Psoas muscle (tissue), 8 donors: ENCODE measurements at places on chromosomes 12 and 14. TPM values are rescaled to one million over a fixed set of nuclear protein-coding genes. Genes with fewer than 3 reads are reported as not detected.

PIK3C2G gene
- total RNA-seq, result not detected

GRCh38 chr14:38389681-38390080, 133.8 kb upstream of the CLEC14A start:
- H3K4me1 ChIP-seq, result no peaks in the 10 kb centered on the region
- DNase-seq, result no peak
- no peak overlapping the region for H3K4me3 ChIP-seq
- H3K36me3 ChIP-seq, result no peaks in the 10 kb centered on the region

GRCh38 chr12:47686645-47687240, 19.1 kb downstream of the RPAP3 start:
- no peaks in the 10 kb centered on the region for H3K27me3 ChIP-seq
- no peaks in the 10 kb centered on the region for H3K4me1 ChIP-seq
- no peaks in the 10 kb centered on the region for H3K36me3 ChIP-seq
- no peak overlapping the region for H3K27ac ChIP-seq
- no peak for DNase-seq

DNA sequence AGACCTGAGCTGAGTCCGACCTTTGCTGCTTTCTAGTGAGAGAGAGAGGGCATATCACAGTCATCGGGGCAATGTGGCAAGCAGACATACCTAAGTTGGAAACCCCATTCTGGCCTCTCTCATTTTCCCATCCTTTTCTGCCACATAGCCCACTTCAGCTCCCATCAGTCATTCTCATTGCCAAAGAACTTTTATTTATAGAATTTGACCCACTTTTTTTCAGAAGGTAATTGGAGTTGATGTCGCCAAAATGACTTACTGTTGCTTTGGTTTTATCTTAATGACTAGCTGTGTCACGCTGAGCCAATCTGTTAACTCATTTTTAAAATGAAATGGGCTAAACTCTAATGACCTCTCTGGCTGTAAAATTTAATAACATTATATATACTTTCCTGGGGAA, 63.9 kb upstream of the RMST start:
- DNase-seq, result no peak
- H3K27me3 ChIP-seq, result no peaks in the 10 kb centered on the region
- no peaks in the 10 kb centered on the region for H3K36me3 ChIP-seq
- no peaks in the 10 kb centered on the region for H3K4me1 ChIP-seq
- H3K27ac ChIP-seq, result no peak overlapping the region
- no peak overlapping the region for H3K4me3 ChIP-seq

GRCh38 chr14:50318031-50318626, 6.0 kb downstream of the DMAC2L start:
- no peaks in the 10 kb centered on the region for H3K27me3 ChIP-seq
- peaks cover 18% of the 10 kb centered on the region for H3K36me3 ChIP-seq
- H3K4me3 ChIP-seq, result no peak overlapping the region

GRCh38 chr12:946212-946611, 3.3 kb downstream of the RAD52 start:
- no peak overlapping the region for H3K4me3 ChIP-seq
- H3K4me1 ChIP-seq, result peaks cover 44% of the 10 kb centered on the region
- peaks cover 3% of the 10 kb centered on the region for H3K36me3 ChIP-seq
